ENCODE measurements at places on chromosomes 11 and 22.
A peak's percentile ranks its signal among the peaks of the same experiment; 100 is the strongest.

- DNase-seq = no peak
These were observed 99.9 kb downstream of the MED15 start for GRCh38 chr22:20607157-20607907.

DNA sequence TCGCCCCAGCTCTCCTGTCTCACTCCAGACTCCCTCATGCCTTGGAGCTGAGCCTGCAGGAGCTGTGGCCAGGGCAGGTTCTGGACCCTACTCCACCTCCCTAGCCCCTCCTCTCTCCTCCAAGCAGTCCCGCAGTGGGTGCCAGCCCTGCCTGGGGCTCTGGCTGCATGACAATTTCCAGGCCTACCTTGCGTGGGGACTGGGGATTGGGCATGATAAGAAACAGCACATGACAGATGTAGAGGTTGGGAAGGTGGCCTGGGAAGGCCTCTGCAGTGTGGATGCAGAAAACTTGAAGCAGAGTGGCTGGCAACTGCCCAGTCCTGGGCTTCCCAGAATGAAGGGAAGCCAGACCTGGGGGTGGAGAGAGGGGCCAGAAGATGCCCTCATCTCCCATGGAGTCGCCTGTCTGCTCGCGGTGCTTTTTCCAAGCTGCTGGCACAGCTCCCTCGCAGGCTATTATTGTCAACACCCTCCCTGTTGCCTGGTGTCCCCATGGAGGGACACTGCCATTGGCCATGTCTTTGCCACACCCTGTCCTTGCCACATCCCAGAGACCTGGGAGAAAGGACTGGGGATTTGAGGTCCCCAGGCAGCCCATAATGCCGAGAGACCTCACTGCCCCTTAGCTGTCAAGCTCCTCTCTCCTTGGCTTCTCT, 48.9 kb upstream of the CDON start:
- no peak for DNase-seq

- DNase-seq = peak; percentile 42
These were observed 7.1 kb downstream of the USP18 start for GRCh38 chr22:18156878-18157713.

DNA sequence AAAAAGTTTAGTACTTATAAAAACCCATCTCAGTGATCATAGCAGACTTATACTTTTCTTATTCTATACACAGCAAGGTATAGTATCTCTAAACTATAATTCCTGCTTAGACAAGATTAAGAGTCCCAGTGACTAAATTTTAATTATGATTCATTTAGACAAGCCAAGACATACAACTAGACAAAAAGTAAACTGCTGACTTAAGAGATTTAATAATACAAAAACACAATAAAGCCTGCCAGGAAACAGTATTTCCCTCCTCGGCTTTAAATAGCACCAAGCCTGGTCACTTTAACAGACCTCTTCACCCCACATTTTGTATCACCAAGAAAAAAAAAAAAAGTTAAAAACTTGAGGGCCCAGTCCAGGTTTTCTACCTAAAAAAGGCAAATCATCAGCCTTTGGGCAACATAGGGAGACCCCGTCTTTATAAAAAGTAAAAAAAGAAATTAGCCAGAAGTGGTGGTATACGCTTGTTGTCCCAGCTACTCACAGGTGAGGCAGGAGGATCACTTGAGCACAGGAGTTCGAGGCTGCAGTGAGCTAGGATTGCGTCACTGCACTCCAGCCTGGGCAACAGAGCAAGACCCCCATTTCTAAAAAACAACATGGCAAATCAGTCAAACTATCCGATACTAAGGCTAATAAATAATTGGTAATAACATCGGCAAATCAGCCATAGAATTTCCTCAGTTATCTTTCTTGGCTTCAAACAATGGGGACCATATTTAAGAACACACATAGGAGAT, 53.8 kb downstream of the SIK3 start:
- DNase-seq = no peak

GRCh38 chr11:17449158-17449557, 27.5 kb downstream of the ABCC8 start:
- no peak for DNase-seq

DNA sequence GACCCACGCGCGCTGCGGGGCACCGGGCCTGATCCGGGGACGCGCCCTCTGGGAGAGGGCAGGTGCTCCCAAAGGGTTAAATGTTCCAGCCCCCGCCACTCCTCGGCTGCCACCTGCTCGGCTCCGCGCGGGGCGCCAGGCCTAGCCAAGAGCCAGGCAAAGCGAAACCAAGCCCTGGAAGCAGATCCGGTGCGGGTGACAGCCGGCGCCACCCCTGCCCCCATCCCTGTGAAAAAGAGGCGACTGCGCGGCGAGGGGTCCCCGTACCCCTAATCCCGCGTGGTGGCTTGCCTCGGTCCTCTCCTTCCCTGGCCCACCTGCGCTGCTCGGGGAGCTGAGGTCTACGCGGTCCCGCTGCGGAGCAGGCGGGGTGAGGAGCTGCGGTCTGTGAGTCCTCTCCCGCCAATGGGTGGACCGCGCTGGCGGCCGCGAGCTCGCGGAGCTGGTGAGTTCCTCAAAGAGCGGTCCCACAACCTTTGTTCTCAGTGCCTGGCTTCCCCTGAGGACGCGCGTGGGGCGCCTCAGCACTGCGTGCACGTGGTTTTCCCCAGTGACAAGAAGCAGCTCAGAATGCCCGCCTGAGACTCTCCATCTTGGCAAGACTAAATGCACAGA, at the start of gene ME3:
TSS of gene ME3 (minus strand) at position 610 of the 615 bp plus-strand sequence.
- DNase-seq = peak; percentile 21

DNA sequence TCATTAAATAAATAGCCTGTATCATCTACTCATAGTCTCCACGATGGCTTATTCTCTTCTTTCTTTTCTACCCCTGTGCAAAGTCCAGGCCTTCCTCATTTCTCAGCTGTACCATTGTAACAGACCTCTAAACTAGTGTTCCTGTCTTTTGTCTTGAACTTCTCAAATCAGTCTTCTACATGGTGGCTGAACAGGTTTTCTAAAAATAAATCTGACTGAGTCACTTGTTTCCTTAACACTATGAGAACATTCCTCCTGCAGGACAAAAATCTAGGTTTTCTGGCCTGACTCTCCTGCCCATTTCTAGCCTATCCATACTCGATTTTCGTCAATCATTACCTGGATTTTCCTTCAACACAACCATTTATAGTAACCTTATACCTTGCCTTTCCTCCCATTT, 1080.8 kb upstream of the TENM4 start:
- no peak for DNase-seq

GRCh38 chr11:95076416-95076815, 9.7 kb downstream of the SRSF8 start:
- no peak for DNase-seq

- DNase-seq = no peak
These were observed 10.3 kb downstream of the CAT start for GRCh38 chr11:34449013-34449412.

Measured in activated CD4-positive, alpha-beta T cell treated with anti-CD3 and anti-CD28 coated beads for 24 hours (primary cell).